ENCODE measurements at places on chromosomes 12 and 14.

GRCh38 chr14:36952689-36953088 lies 219.7 kb downstream of the SLC25A21 start:
- DNase-seq, result no peak

- no peak for DNase-seq
Observed at GRCh38 chr12:68580911-68581310, 29.8 kb upstream of the RAP1B start.

DNA sequence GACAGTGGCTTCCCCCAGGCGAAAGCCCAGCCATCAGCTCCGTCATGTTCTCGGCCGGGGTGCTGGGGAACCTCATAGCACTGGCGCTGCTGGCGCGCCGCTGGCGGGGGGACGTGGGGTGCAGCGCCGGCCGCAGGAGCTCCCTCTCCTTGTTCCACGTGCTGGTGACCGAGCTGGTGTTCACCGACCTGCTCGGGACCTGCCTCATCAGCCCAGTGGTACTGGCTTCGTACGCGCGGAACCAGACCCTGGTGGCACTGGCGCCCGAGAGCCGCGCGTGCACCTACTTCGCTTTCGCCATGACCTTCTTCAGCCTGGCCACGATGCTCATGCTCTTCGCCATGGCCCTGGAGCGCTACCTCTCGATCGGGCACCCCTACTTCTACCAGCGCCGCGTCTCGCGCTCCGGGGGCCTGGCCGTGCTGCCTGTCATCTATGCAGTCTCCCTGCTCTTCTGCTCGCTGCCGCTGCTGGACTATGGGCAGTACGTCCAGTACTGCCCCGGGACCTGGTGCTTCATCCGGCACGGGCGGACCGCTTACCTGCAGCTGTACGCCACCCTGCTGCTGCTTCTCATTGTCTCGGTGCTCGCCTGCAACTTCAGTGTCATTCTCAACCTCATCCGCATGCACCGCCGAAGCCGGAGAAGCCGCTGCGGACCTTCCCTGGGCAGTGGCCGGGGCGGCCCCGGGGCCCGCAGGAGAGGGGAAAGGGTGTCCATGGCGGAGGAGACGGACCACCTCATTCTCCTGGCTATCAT lies 663 bp downstream of the PTGER2 start:
- peak; percentile 27 for DNase-seq

- no peak for DNase-seq
Observed at GRCh38 chr14:20682127-20682434, 2.3 kb upstream of the RNASE4 start.
